Stimulated activated CD4-positive, alpha-beta T cell treated with anti-CD3 and anti-CD28 coated beads, Interleukin-1b, Interleukin-23, amount 100 ng/mL, for 1 hour (primary cell): ENCODE measurements at places on chromosomes 1 and 21.

DNA sequence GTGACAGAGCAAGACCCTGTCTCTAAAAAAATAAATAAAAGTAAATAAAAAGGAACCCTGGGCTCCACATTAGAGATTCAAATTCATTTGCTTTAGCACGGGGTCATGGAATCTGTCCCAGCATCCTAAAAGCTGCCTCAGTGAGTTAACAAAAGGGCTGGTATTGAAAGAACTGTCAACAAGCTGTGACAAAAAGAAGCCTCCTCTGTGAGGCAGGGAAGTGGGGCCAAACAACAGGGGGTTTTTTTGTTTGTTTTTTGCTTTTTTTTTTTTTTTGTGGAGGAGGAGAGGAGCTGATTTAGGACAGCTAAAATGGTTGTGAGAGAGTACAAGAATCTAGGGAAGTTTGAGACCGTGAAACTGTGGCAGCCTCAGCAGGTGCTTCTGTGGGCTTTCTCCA lies 115.7 kb downstream of the LIPI start:
- no peak for DNase-seq

GRCh38 chr1:243475966-243476365 lies 220.1 kb downstream of the SDCCAG8 start:
- no peak for DNase-seq

GRCh38 chr21:29654855-29655254 lies 284.9 kb downstream of the GRIK1 start:
- no peak for DNase-seq

- DNase-seq = no peak
These were observed 256.4 kb downstream of the PRDM2 start for GRCh38 chr1:13956393-13956792.

DNA sequence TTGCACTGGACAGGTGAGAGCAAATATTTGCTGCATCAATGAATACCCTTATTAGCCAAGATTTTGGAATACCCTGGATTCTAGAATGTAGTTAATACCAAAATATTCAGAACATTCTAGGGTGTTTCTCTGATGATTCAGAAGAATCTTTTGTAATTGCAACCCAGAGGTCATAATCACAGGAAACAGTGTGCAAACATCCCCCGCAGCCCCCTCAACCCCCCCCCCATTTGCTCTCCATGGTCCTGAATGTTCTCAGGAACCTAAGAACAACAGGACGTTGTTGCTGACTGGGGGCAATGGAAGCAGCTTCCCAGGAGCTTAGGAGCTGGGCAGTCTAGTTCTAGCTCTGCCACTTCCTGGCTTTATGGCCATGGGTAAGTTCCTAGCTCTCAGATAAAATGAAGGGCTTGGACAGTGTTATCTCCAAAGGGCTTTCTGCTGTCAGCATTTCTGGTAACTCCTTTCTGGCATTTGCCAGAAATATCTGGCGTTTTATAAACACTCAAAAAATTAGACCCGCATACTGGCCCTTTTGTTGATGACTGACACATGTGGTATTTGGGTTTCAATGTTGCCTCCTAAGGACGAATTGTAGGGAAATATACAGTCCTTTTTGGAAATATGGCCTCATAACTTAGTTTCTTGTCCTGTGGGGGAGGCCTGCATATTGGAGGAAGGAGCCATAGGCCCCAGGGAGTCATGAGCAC lies 178.6 kb downstream of the RRAGC start:
- DNase-seq = no peak

DNA sequence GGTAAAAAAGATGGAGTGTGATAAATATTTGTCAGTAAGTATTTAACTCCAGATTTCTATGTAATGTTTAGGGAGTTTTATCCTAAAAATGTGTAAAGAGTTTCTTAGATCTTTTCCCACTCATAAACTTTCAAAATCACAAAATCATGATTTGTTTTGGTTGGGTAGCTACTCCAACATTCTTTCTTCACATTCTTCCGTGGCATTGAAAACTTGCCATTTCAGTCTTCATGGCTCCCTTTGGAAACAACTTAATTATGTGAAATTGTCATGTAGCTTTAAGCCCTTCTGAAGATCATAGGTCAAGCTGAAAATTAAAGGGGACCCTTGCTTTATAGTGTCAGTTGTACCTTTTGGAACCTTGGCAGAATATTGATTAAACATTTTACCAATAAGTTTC lies 73.2 kb downstream of the ADGRL2 start:
- DNase-seq = no peak
